ENCODE measurements at places on chromosomes 3 and 15.

DNA sequence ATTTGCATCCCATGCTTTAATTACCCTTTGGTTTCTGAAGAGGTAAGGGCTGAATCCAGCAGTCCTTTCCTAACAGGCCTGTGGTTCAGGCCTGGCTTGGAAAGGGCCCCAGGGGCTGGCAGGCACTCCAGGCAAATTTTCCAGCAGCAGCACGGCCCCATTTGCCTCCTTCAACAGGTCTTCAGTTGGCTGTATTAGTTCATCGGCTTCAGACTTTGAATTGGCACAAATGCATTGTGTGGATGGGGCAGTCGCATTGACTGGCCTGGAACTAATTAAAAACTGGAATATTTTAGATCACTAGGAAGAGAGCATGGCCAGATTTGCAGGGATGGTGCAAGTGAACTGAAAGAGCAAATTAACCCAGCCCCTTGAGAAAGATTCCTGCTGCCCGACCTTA lies 207.8 kb upstream of the MCTP2 start:
- no peak for DNase-seq

GRCh38 chr3:49276475-49277382 lies at the start of gene C3orf62:
C3orf62 (minus strand) TSS chr3:49277232; CDS start chr3:49276872, 360 bp downstream.
- peak; percentile 89 for DNase-seq

- no peak for DNase-seq
Observed at GRCh38 chr3:97823046-97824004, 1.5 kb downstream of the CRYBG3 start.

- DNase-seq = no peak
Observed at GRCh38 chr15:83943849-83944404, 290.0 kb downstream of the ADAMTSL3 start.

DNA sequence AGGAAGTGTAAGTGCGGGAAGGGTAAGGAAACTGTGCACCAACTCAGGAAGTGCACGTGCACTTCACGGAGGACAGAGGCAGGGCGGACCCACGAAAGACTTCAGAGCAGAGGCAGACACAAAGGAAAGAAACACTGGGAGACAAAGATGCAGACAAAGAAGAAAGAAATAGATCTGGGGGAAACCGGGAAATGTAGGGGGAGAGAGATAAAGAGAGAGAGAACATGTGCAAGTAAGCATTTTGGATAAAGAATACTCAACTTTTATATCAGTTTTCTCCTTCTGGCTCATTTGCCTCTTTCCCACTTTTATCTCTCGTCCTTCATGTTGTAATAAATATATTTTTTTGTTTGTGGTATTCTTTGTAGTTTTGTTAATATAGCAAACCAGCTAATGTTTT lies 204.2 kb downstream of the WDR72 start:
- DNase-seq = no peak

DNA sequence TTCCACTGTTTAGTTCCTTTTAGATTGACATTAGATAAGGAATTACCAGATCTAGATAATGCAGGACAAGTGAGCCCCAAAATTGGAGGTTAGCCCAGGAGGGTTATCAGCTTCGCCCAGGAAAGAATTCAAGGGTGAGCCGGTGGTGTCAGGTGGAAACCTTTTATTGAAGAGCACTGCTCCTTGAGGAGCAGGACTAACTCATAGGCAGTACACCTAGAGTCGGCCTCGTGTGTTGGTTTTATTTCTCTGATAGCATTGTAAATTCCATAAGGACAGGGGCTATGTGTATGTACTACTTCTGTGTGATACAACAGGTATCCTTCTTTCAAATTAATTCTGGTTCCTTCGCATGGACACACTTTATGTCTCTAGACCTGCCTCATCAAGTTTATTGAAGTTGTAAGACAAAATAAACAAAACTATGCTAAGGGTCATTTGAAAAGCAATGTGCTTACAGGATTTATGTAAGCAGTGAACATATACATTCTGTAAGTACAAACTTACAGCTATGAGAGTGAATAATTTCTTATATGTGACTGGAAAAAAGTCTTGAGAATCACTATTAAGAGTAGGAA lies 57.2 kb downstream of the SNX4 start:
- DNase-seq = no peak

- peak; percentile 19 for DNase-seq
Observed at GRCh38 chr3:54146506-54147239, 24.3 kb downstream of the CACNA2D3 start.

DNA sequence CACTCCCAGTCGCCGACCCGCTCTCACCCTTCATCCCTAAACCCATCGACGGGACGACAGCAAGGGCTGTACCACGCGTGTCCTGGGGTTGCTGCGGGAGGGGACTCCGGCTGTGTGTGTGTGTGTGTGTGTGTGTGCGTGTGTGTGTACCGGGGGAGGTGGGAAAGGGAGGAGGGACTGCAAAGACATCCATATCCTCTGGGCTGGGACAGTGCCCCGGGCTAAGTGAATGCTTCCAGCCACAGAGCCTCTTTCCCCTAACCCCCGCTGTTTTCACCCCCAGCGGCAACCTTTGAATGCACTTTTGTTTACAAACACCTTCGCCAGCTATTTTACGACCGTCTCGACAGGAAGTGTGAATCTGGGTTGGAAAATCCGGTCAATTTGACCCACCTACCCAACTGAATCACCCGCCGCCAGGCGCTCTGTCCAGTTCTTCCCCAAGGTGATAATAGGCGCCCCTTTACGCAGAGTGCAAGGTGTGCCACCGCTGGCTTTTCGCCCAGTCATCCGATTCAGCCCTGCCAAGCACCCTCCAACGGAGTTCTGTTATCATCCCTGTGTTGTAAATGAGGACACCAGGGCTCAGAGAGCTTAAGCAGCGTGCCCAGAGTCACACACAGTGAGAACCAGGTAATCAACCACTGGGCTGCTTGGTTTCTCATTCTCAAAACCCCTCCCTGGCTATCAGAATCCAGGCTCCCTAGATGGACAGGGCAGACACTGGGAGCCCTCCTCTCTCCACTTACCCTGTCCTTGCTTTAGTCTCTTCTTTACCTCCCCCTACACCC lies 739 bp upstream of the AMOTL2 start:
- no peak for DNase-seq

- DNase-seq = no peak
Observed at GRCh38 chr15:68192117-68192516, 13.0 kb downstream of the CALML4 start.

GRCh38 chr15:31300208-31300661 lies 26.4 kb upstream of the KLF13 start:
- no peak for DNase-seq

DNA sequence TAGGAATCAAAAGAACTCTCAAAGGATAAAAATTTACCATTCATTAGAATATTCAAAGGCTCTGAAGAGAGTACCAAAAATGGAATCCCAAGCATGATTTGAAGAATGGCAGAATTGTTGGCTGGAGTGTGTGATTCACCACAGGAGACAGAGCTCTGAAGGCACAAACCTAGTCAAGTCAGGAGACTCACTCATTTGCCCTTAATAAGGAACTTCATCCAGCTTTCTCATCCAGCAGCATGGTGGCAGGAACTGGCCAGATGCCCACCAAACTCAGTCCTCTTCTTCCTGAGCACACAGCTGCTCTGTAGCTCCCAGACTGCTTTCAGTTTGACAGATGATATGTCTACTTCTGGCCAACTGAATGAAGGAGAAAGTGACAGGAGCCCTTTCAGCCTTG lies 16.5 kb upstream of the HEG1 start:
- no peak for DNase-seq

DNA sequence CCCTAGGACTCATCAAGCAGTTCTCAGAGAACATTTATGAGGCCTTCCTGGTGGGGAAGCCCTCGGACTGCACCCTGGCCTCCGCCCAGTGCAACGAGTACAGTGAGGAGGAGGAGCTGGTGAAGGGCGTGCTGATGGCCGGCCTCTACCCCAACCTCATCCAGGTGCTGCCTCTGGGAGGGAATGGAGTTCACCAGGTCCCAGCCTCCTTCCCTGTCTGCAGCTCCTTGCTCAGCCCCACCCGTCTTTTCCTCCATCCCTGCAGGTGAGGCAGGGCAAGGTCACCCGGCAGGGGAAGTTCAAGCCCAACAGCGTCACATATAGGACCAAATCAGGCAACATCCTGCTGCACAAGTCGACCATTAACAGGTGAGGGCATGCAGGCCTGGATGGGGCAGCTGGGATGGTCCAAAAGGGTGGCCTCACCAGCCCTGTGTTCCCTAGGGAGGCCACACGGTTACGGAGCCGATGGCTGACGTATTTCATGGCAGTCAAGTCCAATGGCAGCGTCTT lies 46.3 kb downstream of the DHX30 start:
- DNase-seq = no peak

DNA sequence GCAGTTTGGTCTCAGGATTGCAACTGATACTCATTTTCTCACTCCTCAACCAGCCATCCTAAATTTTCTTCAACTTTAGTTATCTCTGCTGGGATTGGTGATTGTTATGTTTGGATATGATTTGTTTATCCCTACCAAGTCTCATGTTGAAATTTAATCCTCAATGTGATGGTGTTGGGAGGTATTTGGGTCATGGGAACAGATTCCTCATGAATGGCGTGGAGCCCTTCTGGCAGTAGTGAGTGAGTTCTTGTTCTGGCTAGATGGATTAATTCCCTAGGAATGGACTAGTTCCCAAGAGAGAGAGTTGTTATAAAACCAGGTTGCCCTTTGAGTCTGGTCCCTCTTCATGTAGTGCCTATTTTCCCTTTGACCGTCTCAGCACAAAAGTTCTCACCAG lies 399.9 kb downstream of the SQOR start:
- no peak for DNase-seq

- no peak for DNase-seq
Observed at GRCh38 chr15:45394681-45395080, 16.3 kb upstream of the GATM start.

DNA sequence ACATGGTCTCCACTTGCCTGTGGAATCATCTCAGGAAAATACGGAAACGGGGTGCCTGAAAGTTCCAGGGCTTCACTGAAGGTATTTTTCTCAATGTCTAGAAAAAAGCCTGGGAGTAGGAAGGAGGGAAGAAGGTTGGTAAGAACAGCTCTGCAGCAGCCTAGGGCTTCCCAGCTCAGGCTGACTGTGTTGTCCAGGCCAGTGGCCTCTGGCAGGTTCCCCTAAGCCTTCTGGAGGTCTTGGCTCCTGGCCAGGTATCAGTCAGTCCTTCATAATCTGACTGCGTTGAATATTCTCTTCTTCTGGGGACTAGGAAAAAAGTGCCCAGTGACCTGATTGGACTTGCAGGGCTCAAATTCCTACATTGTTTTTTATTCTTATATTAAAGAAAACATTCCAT lies 38.6 kb downstream of the SSR3 start:
- DNase-seq = no peak

DNA sequence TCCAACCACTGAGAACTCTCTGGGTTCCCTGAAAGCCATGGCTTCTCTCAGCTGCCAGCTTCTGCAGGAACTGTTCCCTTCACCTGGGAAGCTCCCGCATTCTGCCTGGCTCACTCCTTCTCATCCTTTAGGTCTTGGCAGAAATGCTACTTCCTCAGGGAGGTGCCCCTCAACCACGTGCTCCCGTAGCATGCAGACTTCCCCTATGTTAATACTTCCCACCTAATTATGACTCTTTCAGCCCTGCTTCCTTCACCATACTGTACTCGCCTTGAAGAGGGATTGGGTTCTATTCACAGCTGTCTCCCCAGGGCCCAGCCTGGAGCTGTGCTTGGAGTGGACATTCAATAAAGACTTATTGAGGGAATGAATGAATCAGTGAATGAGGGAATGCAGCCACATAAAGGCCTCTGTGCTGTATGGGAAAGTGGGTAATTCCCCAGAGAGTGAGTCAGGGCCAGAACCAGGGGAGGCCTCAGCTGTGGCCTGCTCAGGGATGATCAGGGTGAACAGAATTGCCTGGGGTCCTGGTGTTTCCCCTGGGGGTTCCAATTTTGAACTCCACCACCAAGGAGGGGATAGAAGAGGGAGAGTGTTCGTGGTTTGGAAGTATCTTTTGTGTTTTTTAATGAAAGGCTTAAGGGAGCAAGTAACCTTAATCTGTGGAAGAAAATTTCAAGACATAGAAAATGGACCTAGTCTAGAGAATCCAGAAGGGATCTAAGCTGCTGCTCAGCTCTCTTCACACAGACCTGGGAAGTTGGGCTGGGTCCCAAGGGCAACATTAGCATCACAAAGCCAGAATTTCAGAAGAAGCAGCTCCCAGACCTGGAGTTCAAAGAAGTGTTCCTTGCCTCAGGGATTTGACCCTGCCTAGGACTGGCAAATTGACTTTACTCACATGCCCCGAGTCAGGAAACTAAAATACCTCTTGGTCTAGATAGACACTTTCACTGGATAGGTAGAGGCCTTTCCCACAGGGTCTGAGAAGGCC lies 14.6 kb upstream of the FAM107A start:
- no peak for DNase-seq

DNA sequence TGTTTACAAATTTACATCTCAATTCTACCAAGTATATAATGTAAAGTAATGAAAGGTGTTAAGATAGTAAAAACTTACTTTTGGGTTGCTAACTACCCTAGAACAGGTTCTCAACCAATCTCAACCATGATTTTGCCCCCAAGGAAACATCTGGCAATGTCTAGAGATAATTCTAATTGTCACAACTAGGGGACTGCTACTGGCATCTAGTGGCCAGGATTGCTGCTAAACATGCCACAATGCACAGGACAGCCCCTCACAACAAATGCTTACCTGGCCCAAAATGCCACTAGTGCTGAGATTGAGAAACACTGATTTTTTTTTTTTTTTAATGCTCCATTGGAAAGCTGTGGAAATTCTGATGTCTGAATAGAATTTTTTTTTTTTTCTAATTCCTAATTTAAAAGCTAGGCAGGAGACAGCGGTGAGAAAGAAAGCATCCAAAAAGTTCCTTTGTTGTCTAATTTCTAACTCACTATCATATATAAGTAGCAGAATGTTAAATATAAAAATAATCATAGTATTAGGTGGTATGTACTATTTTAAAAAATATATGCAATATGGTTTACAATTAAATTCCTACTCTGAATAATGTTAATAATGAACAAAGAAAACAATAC lies 81.5 kb downstream of the TJP1 start:
- DNase-seq = peak; percentile 20

GRCh38 chr3:43468133-43468532 lies 153.7 kb downstream of the ANO10 start:
- DNase-seq = no peak

DNA sequence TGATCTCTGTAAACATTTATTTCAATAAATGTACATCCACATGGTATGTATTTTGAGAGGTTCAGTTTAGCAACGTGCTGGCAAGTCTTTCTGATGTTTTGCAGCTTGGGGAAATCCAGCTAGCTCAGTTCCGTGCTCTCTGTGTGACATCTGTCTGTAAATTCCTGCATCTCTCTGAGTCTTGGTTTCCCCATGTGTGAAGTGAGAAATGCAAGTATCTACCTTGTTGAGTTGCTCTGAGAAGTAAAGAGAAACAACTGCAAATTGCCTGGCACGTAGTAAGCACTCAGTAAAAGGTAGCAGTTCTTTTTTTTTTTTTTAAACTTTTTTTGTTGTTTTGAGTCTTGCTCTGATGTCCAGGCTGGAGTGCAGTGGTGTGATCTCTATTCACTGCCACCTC lies 30.2 kb upstream of the MORF4L1 start:
- DNase-seq = no peak

DNA sequence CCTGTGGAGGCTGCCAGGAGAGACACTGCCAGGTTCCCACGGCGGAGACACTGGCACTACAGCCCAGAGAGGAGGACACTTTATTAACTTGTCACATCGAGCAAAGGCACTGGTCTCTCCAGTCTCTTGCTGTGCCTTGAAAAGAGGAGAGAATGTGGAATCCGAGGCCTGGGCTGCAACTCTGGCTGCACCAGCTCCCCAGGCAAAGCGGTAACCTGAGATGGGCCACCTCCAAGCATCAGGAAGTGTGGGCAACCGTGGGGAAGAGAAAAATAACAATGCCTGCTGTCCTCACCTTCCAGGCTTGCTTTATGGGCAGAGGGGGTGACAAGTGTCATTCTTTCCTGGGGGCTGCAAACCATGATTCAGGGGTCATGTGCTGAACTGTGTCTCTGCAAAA lies 91.6 kb upstream of the RGMA start:
- no peak for DNase-seq

GRCh38 chr3:114442246-114442645 lies 148.4 kb downstream of the TIGIT start:
- DNase-seq = no peak

Measured in activated naive CD4-positive, alpha-beta T cell treated with anti-CD3 and anti-CD28 coated beads for 36 hours (primary cell).